Mesenteric fat pad (tissue), 1 donor: ENCODE measurements at places on chromosomes 3 and 15. TPM values are rescaled to one million over a fixed set of nuclear protein-coding genes. Genes with fewer than 3 reads are reported as not detected.

- no peak for DNase-seq
Observed at GRCh38 chr3:136898954-136899353, 36.9 kb downstream of the NCK1 start.

- DNase-seq = no peak
Observed at GRCh38 chr3:166127969-166128368, 290.7 kb upstream of the BCHE start.

DNA sequence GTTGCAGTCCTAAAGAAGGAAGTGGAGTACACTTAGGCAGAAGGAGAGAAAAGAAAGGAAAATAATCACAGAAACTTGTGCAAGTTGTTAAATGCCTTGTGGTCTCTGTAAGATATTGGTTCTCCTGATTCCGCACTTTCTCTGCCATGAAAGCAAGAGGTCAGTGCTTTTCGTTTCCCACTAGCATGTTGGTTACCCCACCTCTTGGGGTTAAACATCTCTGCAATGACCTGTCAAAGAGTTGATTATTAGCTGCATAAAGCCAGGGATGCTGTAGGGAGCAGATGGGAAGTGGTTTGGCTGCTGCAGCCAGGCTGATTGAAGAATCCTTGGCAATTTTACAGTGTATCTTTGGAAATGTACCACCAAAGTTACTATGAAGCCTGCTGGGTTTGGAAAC lies 33.3 kb downstream of the ZNF609 start:
- DNase-seq = no peak

FURIN gene
- 99.8 TPM for total RNA-seq
